ENCODE measurements at places on chromosomes 2 and 18.
A peak's percentile ranks its signal among the peaks of the same experiment; 100 is the strongest.

DNA sequence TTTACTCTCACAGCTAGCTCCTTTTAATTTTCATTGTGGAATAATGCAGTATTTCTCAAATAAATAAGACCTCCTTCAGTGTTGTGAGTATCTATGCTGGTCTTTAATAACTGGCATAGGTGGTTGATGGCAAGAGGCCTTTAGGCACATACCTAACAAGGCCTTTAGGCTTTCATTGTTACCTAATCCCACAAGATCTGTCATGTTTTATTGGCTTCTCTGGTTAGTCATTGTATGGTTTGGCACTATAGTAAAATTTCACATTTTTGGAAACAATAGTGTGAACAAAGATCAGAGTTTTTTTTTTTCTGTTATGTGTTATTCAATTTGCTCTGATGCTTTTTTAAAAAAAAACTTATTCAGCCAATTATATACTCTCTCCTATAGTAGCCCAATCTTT lies 89.8 kb upstream of the NEUROD1 start:
- no peak for DNase-seq

DNA sequence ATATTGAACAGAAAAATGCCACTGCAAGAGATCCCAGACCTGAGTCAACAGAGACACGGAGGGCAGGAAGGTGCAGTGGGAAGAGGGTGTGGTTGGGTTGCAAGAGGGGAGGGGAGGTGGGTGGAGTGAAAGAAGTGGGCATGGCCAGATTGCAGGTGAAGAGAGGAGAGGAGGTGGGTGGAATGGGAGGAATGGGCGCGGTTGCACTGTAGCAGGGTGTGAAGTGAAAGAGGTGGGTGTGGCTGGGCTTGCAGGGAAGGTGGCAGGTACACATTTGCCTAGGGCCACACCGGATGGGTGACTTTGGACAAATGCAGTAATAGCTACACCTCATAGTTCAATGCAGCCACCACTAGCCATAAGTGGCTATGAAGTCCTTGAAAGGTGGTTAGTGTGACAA lies 71.1 kb downstream of the DOCK10 start:
- no peak for DNase-seq

DNA sequence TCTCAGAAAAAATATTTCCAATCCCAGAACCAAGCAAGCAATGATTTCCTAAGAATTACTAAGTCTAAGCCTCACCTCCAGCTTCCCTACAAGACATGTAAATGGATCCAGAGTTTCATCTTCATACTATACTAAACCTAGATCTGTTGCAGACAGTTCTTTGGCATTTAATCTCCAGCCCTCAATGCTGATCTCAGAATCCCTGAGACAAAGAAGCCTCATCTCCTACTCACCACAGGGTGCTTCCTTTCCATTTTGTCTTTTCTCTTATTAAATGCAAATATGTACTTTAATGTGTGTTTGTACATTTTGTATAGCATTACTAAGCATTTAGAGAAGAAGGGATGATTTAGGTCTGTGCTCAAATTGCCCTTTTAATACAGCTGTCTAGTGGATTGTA lies 954.9 kb downstream of the TDRD15 start:
- DNase-seq = no peak

- DNase-seq = no peak
Observed at GRCh38 chr18:43581936-43582519, 304.7 kb upstream of the SYT4 start.

DNA sequence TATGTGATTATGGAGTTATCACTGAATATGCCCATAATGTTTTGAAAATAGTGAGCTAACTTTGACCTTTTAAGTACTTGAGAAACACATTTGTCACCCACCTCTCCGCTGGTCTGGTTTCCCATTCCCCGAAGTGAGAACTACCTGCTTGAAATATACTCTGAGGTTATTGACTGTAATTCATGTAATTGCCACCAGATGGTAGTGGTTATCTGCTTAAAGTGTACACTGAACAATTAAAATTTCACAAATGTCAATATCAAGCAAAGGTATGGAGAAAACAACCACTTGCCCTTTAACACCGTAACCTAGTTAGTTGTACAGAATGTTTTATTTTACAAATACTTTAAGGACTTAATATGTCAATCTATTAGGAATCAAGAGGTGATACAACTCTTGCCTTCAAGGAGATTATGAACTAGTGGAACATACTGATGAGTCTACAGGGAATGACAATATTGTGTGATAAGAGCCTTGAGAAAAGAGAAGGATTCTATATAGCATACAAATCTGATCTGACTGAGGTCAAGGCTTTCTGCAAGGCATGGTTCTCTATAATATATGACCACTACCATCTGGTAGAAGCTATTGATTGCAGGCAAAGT lies 316.8 kb upstream of the KCNH7 start:
- no peak for DNase-seq

- DNase-seq = no peak
Observed at GRCh38 chr18:30039201-30039600, 1003.3 kb downstream of the DSC3 start.

DNA sequence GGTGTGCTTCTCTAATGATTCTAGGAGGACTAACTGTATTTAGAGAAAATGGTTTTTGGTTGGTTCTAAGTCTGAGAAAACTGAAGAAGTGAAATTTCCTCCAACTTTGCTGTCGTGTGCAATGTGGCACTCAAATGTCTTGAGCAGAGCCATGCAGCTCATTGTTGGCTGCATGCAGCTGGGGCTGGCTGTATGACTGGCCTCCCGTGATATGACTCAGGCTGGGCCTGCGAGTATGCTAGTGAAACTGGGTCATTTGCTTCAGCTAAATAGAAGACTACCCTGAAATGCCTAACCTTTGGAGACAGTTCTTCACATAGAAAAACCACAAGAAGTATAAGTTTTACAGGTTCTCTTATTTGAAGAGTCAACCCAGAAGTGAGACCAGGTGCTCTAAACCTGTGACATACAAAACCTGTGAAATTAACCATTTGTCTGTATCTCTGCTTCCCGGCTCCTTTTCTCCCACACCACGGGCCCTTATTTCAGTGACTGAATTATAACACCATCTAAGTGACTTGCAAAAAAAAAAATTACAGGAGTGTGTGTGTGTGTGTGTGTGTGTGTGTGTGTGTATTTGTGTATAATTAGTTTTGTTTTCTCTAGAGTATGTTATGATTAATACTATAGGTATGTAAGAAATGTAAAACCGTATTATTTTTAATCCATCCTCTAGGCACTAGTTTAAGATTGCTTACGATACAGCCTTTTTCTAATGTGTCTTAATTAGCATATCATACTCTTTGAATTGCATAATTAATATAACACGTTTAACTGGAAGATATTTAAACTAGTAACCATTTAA lies 15.9 kb downstream of the POLI start:
- peak; percentile 12 for DNase-seq

DNA sequence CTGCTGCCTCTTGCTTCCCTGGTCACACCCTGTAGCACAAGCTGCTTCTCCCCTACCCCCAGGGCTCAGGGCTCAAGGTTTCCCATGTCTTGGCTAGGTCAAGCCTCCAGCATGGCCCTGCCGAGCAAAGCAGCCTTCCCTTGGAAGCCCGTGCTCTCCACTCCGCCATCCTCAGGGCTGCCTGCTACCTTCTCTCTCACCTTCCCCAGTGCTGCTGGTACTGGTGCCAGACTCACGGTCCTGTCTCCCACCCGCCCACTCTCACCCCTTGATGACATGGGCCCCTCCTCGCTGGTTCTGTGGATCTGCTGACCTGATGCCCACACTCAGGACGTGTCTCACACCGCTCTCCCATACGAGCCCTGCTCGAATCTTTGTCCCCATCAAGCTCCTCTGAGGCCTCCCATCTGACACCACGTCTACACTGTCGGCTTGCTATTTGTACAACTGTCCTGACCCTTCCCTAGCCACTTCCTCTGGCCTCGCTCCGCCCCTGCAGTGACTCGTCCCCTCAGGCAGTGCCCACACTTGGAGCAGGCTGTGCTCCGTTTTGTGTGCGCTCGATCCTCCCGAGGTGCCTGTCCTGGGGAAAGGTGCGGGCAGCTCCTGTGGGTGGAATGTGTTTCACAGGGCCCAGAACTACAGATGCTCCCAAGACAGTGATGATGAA lies 49.9 kb downstream of the ZAP70 start:
- no peak for DNase-seq

DNA sequence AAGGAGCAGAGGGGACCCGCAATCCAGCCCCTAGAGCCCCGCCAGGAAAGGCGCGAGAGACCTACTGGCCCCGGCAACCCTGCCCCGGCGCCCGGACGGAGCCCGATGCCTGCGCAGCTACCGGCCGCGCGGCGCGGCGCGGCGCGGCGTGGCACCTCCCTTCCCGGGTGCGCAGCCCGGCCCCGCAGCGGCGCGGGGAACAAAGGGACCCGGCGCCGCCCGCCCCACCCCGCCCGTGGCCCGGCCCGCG lies 307 bp downstream of the CDH2 start:
- no peak for DNase-seq

DNA sequence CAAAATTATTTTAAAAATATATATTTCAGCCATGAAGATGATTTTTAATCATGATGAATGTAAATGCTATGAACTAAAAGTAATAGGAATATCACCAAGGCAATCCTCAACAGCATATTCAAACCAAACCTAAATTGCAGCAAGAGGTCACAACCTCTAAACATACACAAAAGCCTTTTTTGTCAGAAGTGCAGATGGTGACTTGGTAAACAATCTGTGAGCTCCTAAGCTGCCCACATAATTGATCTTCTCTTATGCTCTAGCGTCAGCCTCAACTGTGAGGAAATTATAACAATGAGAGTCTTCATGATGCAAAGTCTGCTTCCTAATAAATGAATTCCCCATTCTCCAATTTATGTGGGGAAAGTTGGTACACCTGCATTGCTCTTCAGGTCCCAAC lies 113.2 kb downstream of the TSN start:
- no peak for DNase-seq

DNA sequence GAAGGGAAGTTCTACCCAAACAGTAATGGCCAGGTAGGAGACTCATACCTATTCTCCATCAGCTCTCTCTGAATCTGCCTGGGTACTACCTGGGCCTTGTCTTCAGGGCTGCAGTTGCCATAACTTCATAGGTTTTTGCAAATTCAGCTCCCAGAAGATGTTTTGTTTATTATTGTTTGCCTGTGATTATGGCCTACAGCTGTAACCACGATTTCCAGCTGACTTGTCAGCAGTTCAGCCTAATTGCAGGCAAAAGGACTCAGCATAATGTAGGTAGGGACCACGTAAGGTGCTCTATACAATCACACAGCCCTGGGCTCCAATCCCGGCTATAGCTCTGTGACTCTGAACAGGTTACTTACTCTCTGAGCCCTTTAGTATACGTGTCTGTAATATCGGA lies 187.0 kb upstream of the FN1 start:
- no peak for DNase-seq

- no peak for DNase-seq
Observed at GRCh38 chr2:110873056-110873502, 140.7 kb downstream of the ACOXL start.

- DNase-seq = no peak
Observed at GRCh38 chr2:120244656-120245519, 7.8 kb upstream of the RALB start.

DNA sequence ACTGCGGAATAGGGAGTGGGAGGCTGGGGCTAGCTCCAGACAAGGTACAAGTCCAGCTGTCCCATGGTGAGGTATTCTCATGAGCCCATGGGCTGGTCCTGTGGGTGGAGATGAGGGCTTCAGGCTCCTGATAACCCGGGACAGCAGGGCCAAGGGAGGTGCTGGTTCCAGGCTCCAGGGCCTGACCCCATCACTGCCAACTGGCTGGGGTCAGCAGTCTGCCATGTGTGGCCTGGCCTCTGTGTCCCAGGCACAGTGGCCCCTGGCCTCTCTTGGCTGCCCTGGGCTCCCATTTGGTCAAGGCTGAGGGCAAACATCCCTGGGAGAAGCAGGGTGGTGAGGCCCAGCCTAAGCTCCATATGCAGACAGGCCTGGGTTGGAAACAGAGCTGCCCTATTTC lies 966 bp upstream of the OXER1 start:
- DNase-seq = no peak

GRCh38 chr2:240230291-240230931 lies 90.0 kb upstream of the OTOS start:
- DNase-seq = no peak

DNA sequence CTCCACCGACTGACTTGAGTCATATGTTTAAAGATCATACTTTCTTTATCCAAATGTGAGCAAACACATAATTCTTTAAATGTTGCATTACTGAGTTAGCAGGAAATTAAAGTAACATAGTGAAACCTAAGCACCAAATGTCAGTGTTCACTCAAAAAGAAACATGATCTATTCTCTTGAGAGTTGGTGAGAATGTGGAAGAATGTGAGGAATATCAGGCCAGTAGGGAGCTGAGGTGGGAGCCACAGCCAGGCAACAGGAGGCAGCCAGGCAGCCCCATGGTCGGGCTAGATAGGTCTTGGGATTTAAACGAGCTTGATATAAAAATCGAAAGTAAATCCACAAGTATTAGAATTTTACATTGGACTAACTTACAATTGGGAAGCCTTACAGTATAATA lies 198.1 kb upstream of the SH3BP4 start:
- DNase-seq = no peak

DNA sequence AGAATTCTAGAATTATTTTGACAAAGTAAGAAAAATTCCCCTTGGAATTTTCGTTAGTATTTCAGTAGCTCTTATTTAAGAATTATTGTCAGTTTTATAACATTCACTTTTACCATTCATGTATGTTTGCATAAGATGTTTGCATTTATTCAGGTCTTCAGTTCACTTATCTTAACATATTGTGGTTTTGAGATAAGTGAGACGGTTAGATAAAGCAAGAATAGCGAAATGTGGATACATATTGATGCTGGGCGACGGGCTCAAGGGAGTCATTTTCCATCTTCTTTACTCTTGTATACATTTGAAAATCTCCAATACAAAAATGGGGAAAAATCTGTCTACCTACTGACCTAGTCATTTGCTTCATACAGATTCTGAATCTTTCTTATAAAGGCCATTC lies 156.7 kb upstream of the HDAC4 start:
- no peak for DNase-seq

DNA sequence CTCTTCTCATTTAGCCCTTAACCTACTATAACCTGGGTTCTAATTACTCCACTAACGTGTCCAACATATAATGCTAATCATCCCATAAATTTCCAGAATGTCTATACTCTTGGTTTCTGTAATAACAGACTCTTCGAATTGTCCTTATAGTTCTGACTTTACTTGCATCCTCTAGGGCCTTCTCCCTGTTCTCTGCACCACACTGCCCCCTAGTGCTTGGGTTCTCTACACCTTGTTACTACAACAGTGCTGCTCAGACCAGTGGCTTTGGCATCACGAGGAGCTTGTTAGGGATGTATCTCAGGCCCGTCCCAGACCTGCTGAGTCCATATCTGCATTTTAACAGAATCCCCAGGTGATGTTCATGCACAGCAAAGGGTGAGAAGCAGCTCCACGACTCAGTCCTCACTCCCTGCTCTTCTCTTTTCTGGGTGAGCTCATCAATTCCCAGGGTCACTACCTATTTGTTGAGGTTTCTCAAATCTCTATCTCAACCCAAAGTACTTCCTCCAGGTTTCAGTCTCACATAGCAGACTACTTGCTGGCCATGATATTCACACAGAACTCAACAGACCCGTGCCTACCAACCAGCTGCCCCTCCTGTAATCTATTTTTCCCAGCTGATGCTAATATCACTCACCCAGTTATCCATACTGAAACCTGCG lies 14.5 kb upstream of the DDX1 start:
- peak; percentile 61 for DNase-seq
